ENCODE measurements at places on chromosomes 11 and 22.

DNA sequence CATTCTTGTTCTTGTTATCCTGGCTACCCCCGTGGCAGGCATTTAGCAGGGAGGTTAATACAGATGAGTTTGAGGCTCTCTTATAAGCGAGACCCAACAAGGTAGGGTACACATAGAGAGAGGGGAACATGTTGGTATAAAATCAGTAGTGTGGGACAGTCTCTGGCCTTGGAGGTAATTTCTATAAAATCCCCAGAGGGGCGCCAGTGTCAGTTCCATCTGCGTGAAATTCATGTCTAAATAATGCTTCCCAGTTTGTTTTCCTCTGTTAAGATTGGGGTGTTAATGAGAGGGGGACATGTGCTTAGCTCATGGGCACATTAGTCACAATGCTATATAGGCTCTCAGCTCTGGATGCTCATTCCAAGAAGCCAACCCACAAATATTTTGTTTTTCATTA, 150.7 kb downstream of the MYO18B start:
- no peaks in the 10 kb centered on the region for H3K4me1 ChIP-seq
- DNase-seq: no peak
- no peaks in the 10 kb centered on the region for H3K27me3 ChIP-seq
- H3K36me3 ChIP-seq: no peaks in the 10 kb centered on the region
- no peak overlapping the region for H3K27ac ChIP-seq

DNA sequence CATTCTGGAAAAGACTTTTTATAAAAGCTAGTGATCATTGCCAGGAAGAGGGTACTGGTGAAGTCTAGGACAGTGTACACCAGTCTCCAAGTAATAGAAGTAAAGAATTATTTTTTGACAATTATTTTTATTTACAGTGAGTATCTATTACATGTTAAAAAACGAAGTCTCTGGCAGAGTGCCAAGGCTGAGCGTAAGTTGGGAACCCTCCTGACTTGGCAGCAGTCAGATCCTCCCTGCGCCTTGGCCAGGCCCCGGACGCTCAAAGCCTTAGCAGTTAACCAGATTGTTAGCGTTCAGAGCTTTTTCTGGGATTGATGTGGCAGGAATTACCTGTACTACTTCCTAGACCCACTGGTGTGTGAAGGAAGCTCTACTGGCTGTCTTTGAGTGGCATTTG, 38.1 kb upstream of the CTTN start:
- no peak overlapping the region for H3K4me3 ChIP-seq
- DNase-seq: no peak
- no peak overlapping the region for H3K27ac ChIP-seq
- H3K27me3 ChIP-seq: no peaks in the 10 kb centered on the region
- peaks cover 2% of the 10 kb centered on the region for H3K4me1 ChIP-seq

GRCh38 chr11:77100166-77101042, 2.2 kb upstream of the OMP start:
- no peak overlapping the region for H3K4me3 ChIP-seq
- no peak overlapping the region for H3K27ac ChIP-seq
- no peak for DNase-seq

DNA sequence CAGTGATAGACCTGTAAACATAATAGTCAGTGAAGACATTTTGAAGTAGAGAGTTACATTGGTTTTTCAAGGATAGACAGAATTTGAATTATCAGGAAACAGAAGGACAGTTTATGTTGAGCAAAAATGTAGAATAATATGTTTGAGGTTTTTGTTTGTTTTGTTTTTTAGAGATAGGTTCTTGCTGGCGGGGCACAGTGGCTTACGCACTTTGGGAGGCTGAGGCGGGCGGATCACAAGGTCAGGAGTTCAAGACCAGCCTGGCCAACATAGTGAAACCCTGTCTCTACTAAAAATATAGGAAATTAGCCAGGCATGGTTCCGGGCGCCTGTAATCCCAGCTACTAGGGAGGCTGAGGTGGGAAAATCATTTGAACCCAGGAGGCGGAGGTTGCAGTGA, 35.6 kb downstream of the BCL2L13 start:
- no peak overlapping the region for H3K4me3 ChIP-seq
- H3K27me3 ChIP-seq: no peaks in the 10 kb centered on the region
- H3K36me3 ChIP-seq: peaks cover 4% of the 10 kb centered on the region
- DNase-seq: no peak

DNA sequence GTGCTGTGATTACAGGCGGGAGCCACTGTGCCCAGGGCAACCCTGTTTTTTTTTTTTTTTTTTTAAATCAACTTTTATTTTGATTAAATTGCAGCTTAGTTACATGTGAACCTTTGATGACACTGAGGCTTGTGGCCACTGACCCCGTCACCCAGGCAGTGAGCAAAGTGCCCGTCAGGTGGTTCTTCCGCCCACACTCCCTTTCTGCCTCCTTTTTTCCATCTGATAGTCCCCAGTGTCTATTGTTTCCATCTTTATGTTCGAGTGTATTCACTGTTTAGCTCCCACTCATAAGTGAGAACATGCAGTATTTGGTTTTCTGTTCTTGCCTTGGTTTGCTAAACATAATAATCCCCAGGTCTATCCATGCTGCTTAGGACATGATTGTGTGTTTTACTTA, 110.9 kb upstream of the GRK3 start:
- no peaks in the 10 kb centered on the region for H3K27me3 ChIP-seq
- H3K27ac ChIP-seq: no peak overlapping the region
- no peak for DNase-seq
- peaks cover 20% of the 10 kb centered on the region for H3K36me3 ChIP-seq
- no peak overlapping the region for H3K4me3 ChIP-seq

GRCh38 chr11:9789910-9790309, 126.0 kb downstream of the SWAP70 start:
- H3K36me3 ChIP-seq: peaks cover 26% of the 10 kb centered on the region
- H3K27me3 ChIP-seq: no peaks in the 10 kb centered on the region
- peaks cover 10% of the 10 kb centered on the region for H3K4me1 ChIP-seq
- no peak for DNase-seq
- H3K4me3 ChIP-seq: no peak overlapping the region
- H3K27ac ChIP-seq: no peak overlapping the region

- no peak for DNase-seq
- no peak overlapping the region for H3K4me3 ChIP-seq
- H3K27me3 ChIP-seq: no peaks in the 10 kb centered on the region
- no peak overlapping the region for H3K27ac ChIP-seq
Observed at GRCh38 chr11:6894097-6894496, 1.8 kb upstream of the OR2D2 start.

- H3K27ac ChIP-seq: no peak overlapping the region
- no peak overlapping the region for H3K4me3 ChIP-seq
- H3K27me3 ChIP-seq: peaks cover 24% of the 10 kb centered on the region
- no peaks in the 10 kb centered on the region for H3K4me1 ChIP-seq
- H3K36me3 ChIP-seq: no peaks in the 10 kb centered on the region
- DNase-seq: no peak
Observed at GRCh38 chr11:45563171-45563570, 102.3 kb downstream of the CHST1 start.

DNA sequence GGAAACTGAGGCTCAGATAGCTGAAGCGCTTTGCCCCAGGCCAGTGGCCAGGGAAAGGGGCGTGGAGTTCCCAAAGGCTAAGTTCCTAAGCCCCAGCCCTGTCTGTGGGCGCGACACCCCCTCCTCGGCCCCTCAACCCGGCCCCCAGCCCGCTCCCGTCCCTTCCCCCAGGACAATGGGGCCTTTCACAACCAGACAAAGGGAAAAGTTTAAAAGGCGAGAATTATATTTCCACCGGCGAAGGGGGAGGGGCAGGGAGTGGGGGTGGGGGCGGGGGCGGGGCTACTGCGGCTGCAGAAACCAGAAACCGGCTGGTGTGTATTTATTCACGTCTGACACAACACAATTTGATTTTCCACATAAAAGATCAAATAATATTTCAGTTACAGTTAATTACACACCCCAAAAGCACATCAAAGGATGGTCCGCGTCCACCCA, 192.1 kb downstream of the MN1 start:
- H3K36me3 ChIP-seq: no peaks in the 10 kb centered on the region
- H3K4me1 ChIP-seq: peaks cover 6% of the 10 kb centered on the region
- H3K27ac ChIP-seq: no peak overlapping the region

DNA sequence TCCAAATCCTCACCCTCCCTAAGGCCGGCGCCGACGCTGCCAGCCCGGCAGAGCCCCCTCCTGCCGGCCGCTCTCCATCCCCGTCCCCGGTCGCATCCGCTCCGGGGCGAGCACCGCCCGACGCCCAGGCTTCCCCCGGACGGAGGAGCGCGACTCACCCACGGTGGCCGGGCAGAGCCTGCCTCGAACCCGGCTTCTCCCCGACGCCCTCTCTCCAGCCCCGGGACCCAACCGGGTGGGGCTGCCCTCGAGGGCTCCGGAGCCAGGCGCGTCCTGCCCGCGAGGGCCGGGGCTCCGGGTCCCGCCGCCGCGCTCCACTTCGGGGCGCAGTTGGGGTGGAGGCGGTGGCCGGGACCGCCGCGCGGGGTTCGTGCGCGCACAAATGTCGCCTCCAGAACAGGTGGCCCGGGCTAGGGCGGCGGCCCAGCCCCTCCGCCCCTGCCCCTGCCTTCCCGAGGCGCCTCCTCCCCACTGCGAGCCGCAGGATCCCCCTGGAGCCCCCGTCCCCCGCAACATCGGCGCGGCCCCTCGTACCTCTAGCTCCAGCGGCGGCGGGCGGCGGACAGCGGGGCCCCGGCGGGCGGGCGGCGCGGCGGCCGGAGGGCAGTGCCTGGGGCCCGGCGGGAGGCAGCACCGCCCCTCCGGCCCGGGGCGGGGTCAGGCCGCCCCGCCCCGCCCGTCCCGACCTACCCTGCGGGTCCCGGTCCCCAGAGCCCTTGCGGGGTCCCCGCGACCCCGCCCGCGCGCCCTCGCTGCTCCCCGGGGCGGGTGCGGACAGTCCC, at the start of gene A4GALT:
A4GALT (minus strand) TSS at position 608 of the 782 bp plus-strand sequence. CDS start 26,919 bp downstream, outside the sequence.
- H3K4me1 ChIP-seq: peaks cover 30% of the 10 kb centered on the region
- no peak for DNase-seq
- H3K27ac ChIP-seq: no peak within 1 kb of the TSS
- peak within 1 kb of the TSS; percentile 79 for H3K4me3 ChIP-seq
- no peaks in the 10 kb centered on the region for H3K27me3 ChIP-seq

DNA sequence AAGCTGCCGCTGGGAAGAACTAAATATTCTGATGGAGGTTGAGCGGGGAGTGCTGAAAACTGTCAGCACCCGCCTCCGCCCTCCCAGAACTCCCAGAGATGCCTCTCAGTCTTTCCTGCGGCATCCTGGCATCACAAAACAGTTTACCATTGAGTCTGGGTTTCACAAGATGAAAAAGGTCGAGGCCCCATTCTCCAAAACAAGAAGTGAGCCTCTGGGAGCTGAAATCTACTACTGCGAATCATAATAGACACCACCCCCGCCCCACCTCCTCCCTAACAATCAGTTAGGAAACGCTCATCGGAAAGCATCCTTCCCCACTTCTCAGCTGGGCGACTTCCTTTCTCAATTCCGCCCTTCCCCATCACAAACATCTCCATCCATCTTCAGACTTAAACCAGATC, 1.0 kb downstream of the SUN2 start:
- peaks cover 32% of the 10 kb centered on the region for H3K36me3 ChIP-seq
- H3K4me1 ChIP-seq: peaks cover 9% of the 10 kb centered on the region
- peak overlapping the region; percentile 88 for H3K4me3 ChIP-seq
- H3K27ac ChIP-seq: peak overlapping the region; percentile 77

DNA sequence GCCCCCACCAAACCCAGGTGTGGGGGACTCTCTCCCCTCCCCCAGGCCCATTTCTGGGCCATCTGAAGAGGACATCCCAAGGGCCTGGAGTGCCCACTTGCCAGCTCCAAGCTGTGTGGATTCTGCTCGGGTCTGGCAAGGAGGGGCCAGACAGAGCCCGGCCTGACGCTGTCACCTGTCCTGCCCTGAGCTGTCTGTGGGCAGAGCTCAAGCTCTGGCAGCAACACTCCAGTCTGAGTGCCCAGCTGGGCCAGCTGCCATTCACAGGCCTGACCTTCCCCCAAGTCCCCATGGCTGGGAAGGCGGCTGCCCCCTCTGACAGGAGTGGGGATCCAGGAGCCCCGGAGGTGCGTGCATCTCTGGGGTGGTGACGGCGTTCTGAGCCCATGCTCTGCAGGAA, 6.2 kb upstream of the PIM3 start:
- peaks cover 50% of the 10 kb centered on the region for H3K4me1 ChIP-seq
- H3K4me3 ChIP-seq: no peak overlapping the region
- H3K27ac ChIP-seq: no peak overlapping the region
- no peak for DNase-seq

DNA sequence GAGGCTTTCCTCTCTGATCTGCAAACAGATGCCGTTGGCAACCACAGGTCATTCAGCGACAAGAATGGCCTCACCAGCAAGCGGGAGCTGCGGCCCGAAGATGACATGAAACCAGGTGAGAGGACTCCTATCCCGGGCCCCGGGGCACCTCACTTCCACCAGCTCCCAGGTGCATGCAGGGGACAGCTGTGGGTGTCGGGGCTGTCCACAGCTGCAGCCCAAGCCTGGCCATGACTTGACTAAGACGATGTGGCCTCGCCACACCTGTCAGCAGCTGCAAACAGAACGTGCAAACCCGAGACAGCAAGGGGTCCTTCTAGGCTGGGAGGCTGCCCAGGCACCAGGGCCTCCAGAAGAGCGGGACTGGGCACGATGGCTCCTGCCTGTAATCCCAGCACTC, 3.6 kb downstream of the GAL start:
- H3K4me3 ChIP-seq: no peak overlapping the region
- DNase-seq: no peak
- no peak overlapping the region for H3K27ac ChIP-seq
- H3K27me3 ChIP-seq: peaks cover 80% of the 10 kb centered on the region
- peaks cover 12% of the 10 kb centered on the region for H3K4me1 ChIP-seq

DNA sequence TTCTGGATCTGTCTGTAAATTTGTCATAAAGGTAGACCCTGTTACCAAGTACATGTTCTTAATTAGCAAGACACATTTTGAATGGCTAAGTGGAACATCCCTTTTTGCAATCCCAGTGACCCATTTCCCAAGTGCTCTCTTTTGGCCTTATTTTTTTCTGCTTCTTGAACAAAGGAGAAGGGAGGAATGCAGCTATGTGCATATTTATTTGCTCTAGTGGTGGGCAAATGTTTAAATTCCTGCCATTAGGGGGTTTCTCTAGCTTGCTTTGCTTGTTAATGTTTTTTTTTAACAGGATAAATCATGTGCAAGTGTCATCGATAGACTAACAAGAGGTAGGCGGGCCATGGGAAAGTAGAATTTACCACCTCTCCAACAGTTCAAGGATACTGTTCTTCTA, 135.7 kb downstream of the COMMD9 start:
- no peak for DNase-seq
- H3K27me3 ChIP-seq: no peaks in the 10 kb centered on the region
- H3K4me1 ChIP-seq: peaks cover 11% of the 10 kb centered on the region
- H3K36me3 ChIP-seq: no peaks in the 10 kb centered on the region
- no peak overlapping the region for H3K27ac ChIP-seq

- H3K27ac ChIP-seq: peak overlapping the region; percentile 73
- no peaks in the 10 kb centered on the region for H3K36me3 ChIP-seq
- DNase-seq: peak; percentile 33
- no peaks in the 10 kb centered on the region for H3K27me3 ChIP-seq
- peaks cover 4% of the 10 kb centered on the region for H3K4me1 ChIP-seq
Observed at GRCh38 chr22:41768430-41768829, 32.0 kb upstream of the CCDC134 start.

All from mesenchymal stem cell (in vitro differentiated cells and primary cell).